ENCODE measurements at places on chromosomes 1 and 21.
A peak's percentile ranks its signal among the peaks of the same experiment; 100 is the strongest.

DNA sequence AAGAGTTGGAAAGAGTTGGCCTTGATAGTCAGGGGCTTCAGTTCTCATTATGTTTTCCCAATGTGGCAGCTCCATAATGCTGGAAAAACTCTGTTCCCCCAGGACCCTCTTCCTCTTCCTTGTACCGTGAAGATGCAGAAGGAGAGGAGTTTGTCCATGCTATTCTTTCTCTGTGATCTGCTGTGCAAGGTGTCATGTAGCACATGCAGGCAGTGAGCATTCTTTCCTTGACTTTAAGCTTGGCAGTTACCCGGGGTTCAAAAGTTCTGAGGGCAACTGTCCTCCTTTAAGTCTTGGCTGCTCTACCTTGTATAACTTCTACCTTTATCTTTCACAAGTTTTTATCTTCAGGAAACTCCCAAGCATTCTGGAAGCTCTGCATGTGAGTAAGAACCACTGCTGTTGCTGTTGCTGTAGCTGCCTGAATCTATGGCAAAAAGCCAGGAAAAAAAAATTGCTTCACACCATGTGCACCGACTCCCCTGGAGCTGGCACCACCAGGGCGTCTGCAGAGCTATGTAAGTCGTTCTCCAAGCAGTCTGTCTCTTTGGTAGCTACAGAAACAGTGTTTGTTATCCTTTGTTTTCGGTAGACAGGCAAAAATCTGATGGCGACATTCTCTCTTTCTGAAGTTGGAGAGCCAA is 42.7 kb upstream of the SLC16A1 start:
- DNase-seq: no peak

DNA sequence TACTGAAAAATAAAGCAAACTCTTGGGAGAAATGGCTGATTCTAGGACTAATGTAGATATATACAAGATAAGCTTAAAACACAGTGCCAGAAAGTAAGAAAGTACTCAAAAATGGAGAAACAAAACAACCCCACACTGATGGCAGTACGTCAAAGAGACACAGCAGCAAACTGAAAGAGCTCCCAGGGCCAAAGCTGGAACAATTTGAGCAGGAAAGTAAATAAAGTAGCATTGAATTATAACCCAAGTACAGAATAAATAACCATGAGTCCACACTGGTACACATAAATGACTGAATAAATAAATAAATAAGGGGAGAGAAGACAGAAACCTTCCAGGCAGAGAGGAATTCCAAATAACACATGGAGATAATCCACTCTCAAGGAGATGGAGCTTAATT is 120.9 kb downstream of the GLUL start:
- no peak for DNase-seq

GRCh38 chr1:82464362-82465001 is 663.7 kb downstream of the ADGRL2 start:
- no peak for DNase-seq

DNA sequence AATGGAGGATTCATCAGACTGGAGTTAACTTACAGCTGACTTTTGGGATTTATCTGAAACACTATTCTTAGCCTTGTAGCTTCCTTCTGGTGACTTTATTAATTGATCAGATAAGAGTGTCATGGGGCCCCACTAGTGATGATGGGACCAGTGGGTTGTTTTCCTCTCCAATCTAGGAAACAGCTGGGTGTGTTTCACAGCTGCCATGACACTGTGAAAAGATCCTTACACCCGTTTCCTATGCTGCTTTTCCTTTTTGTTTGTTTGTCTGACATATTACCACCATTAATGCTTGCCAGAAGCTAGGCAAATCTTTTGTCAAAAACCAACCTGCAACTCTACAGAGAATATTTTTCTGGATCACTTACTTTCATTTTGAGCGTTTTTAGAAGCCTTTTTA is 86.2 kb downstream of the ZBTB18 start:
- DNase-seq: no peak

DNA sequence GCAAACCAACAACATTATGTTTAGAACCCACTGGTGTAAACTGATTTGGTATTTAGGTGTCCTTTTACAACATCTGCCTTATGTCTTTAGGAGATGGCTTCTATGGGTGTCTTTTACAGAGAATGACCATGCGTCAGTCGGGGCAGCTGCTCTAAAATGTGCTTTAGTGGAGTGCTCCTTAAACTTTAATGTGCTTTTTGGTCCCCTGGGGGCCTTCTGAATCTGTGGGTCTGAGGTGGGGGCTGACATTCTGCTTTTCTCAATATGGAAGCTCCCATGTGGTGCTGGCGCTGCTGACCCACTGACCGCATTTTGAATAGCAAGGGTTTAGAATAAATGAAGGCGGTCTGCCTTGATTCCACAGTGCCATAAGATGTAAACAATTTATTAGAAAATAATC is 173.2 kb upstream of the B3GALT2 start:
- DNase-seq: no peak

GRCh38 chr21:16829532-16829931 is 683.3 kb upstream of the CXADR start:
- DNase-seq: no peak

GRCh38 chr1:217315346-217315745 is 315.5 kb downstream of the GPATCH2 start:
- no peak for DNase-seq

- no peak for DNase-seq
Measured at GRCh38 chr1:86760199-86760598, 55.8 kb downstream of the SH3GLB1 start.

DNA sequence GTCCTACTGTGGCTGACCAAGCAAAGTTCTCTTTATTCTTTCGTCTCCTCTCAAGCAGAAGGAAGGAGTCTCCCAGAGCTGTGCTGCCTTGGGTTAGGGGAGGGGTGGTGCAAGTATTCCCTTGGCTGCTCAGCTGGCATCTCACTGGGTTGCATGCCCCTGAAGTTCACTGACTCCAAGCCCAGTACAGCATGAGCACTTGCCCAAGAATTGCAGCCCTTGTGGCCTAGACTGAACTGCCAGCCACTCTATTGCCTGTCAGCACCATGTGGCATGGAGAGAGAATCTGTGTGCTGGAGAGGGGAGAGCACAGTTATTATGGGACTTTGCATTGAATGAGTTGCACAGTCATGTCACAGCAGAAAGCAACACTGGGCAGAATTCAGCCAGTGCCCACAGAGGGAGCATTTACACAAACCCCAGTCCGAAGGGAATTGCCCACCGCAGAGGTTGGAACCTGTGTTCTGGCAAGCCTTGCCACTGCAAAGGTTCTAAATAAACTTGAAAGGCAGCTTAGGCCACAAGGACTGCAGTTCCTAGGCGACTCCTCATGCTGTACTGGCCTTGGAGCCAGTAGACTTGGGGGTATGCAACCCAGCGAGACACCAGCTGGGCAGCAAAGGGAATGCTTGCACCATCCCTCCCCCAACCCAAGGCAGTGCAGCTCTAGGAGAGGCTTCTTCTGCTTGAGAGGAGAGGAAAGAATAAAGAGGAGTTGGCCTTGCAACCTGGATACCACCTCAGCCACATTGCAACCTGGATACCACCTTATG is 28.8 kb downstream of the DR1 start:
- DNase-seq: no peak

- no peak for DNase-seq
Measured at GRCh38 chr1:55400508-55400907, 185.3 kb upstream of the USP24 start.

- no peak for DNase-seq
Measured at GRCh38 chr1:34144766-34145165, 20.3 kb downstream of the CSMD2 start.

DNA sequence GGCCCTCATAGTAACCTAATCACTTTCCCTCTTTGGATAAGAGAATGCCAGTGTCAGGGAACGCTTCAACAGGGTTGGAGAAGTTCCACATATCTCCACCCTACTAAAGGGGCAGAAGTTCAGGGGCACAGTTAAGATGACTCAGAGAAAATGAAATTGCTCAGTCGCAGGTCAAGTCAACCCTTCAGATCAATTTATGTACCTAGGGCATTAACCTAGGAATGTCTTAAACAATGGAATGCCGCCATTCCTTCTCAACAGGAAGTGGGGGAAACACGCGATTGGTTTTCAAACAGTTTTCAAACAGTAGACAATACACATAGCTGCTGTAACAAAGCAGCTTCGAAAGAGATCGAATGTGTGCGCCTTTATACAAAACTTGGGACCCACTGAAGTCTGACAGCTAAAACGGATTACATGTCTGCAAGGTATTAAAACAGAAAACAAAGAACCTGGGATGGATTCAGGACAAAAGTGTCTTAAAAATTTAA is 897 bp downstream of the SLC25A24 start:
- peak; percentile 1 for DNase-seq

GRCh38 chr1:53196017-53196484 is 573 bp upstream of the CPT2 start:
- DNase-seq: no peak

DNA sequence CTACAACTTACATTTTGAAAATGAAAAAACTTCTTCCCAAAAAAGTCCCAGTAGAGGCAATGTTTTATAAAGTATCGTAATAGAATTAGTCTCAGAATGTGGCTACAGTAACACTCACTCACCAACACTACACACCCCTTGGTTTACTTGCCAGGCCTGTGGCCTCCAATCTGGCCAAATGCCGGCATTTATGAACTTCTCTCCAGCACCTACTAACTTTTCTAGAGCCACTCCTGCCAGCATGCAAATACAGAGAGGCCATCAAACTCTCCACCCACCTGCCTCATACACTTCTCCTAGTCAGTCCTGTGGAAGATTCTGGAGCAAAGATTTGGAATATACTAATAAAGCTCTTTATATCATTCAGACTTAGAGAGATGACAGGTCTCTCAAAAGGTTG is 32.3 kb downstream of the STPG1 start:
- no peak for DNase-seq

DNA sequence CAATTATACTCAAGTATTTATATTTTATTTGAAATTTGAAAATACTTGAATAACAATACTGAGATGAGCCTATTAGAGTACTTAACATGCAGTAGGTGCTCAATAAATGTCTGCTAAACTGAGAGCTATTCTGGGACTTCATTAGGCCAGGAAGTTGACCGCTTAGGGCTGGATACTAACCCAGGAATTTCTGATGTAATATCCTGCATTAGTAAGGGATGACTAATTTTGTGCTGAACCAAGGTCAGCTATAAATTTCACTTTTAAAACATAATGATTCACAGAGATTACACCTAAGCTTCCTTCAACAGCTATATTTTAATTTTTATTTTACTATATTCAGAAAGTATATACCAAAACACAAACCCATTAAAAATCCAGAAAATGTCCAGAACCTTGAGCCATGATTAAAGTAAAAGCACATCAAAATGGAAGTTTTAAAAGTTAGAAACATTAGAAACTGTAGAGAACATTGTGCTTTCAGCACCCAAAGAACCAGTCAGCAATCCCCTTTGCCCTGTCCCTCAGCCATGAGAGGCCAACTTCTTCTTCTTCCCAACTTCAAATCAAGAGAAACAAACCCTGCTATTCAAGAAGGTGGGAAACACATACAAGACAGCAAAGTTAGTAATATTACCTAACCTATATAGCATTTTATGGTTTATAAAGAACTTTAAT is 35.4 kb downstream of the WNT2B start:
- no peak for DNase-seq

All from CD4-positive, alpha-beta T cell treated with Interleukin-2 at 100 ng/mL for 4 hours (primary cell).